ENCODE measurements at places on chromosomes 6 and 20.

- no peak for DNase-seq
These were observed 55.1 kb upstream of the CEP162 start for GRCh38 chr6:84282550-84282949.

- no peak for DNase-seq
These were observed 30.5 kb upstream of the GLP1R start for GRCh38 chr6:39018103-39018502.

DNA sequence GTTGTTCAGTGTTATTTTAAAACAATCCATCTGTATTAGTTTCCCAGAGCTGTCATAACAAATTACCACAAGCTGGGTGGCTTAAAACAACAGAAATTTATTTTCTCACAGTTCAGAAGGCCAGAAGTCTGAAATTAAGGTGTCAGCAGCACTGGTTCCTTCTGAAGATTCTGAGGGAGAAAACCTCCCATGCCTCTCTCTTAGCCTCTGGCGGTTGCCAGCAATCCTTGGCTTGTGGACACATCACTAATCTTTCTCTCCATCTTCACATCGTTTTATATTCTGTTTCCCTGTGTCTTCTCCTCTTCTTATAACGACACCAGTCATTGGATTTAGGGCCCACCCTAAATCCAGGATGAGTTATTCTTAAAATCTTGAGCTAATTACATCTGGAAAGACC lies 70.2 kb upstream of the EPB41L1 start:
- no peak for DNase-seq

GRCh38 chr6:160767647-160768019 lies 65.6 kb downstream of the PLG start:
- DNase-seq: no peak

- DNase-seq: no peak
These were observed 183.6 kb downstream of the GJA1 start for GRCh38 chr6:121619013-121619412.

DNA sequence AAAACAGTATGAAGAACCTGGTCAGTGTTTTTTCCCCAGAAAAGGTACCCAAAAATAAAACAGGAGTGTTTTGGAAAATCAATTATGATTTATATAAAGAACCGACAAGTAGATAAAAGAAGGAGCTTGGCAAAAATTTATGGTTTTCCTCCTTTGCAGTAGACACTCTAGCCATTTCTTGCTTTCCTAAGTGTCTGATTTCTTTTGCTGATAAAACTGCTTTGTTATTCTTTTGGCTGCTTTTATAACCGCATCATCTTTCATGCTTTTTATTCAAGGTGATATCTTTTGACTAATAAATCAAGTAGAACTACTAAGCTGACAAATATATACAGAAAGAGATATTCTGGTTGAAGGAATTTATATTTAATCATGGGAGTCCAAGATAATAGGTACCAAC lies 16.6 kb downstream of the ATG5 start:
- DNase-seq: no peak

- no peak for DNase-seq
These were observed 32.2 kb upstream of the OCSTAMP start for GRCh38 chr20:46582648-46583047.

DNA sequence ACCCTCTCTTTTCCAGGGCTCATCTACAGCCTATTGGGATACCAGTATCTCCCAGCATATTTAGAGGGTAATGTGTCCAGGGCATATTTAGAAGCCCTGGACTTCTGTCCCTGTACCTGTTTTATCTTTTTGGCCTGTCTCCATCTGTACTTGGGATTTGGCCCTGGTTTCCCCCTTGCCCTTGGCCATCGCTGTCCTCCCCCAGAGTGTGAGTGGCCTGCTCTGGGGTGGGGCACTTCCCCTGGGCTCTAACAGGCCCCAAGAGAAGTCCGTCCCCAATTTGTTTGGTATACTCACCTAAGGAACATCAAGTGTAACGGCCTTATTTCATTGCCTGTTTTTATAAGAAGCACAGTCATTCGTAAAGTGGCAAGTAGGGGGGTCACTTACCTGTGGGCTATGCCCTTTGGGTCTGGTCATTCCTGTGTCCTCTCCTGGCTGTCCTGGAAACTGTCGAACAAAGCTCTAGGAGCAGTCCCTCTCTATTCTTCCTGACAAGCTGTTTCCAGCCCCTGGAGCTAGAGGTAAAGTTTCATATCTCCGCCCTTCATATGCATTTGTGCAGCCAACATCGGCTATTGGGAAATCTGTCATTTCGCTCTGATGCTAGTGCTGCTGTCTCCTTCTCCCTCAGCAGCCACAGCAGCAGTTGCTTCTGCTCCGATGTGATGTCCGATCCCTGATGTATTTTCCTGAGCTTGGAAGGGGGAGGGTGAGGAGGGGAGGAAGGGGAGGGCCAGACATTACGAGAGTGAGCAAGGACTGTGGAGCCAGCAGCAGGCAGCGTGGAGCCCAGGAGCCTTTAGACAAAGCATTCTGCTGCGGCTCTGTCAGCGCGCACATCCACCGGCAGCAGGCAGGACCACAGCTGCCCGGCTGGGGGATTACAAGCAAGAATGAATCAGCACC lies 83.4 kb downstream of the TCP11 start:
- DNase-seq: no peak
